ENCODE measurements at places on chromosomes 12 and 14. TPM values are rescaled to one million over a fixed set of nuclear protein-coding genes. Genes with fewer than 3 reads are reported as not detected.

The SPTB gene
- total RNA-seq: 0.35 TPM

The TAMALIN gene
- total RNA-seq: 5.5 TPM

The NXPH4 gene
- total RNA-seq: 0.13 TPM

The TSPAN19 gene
- total RNA-seq: not detected

The FCF1 gene
- total RNA-seq: 17.3 TPM

The NGB gene
- not detected for total RNA-seq

The MGST1 gene
- total RNA-seq: 1,460 TPM

The GLIPR1L2 gene
- total RNA-seq: 0.28 TPM

The KCNK13 gene
- total RNA-seq: 0.38 TPM

The PLD4 gene
- not detected for total RNA-seq

The PTGER2 gene
- 0.33 TPM for total RNA-seq

The CCDC177 gene
- 0.08 TPM for total RNA-seq

The ADCY6 gene
- total RNA-seq: 21.3 TPM

The MIP gene
- total RNA-seq: 0.60 TPM

The GPX2 gene
- 292 TPM for total RNA-seq

The RNU4-1 gene
- 1,949 TPM for total RNA-seq

The EIF4B gene
- total RNA-seq: 184 TPM

The ITGA7 gene
- 16.9 TPM for total RNA-seq

The C12orf56 gene
- total RNA-seq: not detected

The FZD10 gene
- not detected for total RNA-seq

The MAP1LC3B2 gene
- total RNA-seq: not detected

The ADSS1 gene
- 51.9 TPM for total RNA-seq

The OR6C2 gene
- not detected for total RNA-seq

The EML5 gene
- total RNA-seq: 0.13 TPM

The HNF1A gene
- 23.8 TPM for total RNA-seq

The VWF gene
- 6.4 TPM for total RNA-seq

The LRP1-AS gene
- total RNA-seq: not detected

The PLXNC1 gene
- 1.1 TPM for total RNA-seq

The WDHD1 gene
- 1.3 TPM for total RNA-seq

The P3H3 gene
- total RNA-seq: 1.4 TPM

The MIPOL1 gene
- 2.8 TPM for total RNA-seq

The SLC25A47 gene
- 191 TPM for total RNA-seq

The STAT2 gene
- total RNA-seq: 95.5 TPM

The LHX5 gene
- not detected for total RNA-seq

The LALBA gene
- total RNA-seq: not detected

The CARMIL3 gene
- 2.0 TPM for total RNA-seq

The SLCO1B1 gene
- total RNA-seq: 143 TPM

The RNF212B gene
- total RNA-seq: not detected

All from left lobe of liver (tissue), 2 donors.